Activated T-cell treated with anti-CD3 and anti-CD28 coated beads, Interleukin-2, amount 50 U/mL, for 72 hours (primary cell): ENCODE measurements at places on chromosomes 5 and 9. TPM values are rescaled to one million over a fixed set of nuclear protein-coding genes. Genes with fewer than 3 reads are reported as not detected.

Gene EPB41L4B
- 1.6 TPM for total RNA-seq

GRCh38 chr9:101707721-101708120 is 30.7 kb downstream of the GRIN3A start:
- no peak overlapping the region for H3K27ac ChIP-seq
- peaks cover 10% of the 10 kb centered on the region for H3K4me1 ChIP-seq
- H3K27me3 ChIP-seq, result peaks cover 42% of the 10 kb centered on the region

DNA sequence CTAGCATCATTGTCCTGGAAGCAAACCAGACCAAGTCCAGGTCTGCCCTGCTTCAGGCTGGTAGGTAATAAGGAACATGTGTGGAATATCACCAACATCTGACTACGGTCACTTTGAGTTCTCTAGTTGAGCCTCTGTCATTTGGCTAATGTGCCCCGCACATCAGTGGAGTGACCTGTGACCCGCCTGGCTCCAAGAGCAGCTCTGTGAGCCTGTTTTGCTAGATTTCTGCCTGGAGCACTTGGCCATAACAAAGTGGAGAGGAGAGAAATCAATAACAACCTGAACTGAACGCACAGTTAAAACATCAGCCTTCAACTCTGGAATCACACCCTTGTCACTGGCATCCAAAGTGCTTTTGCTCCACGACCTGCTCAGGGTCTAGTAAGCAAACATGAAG is 115.7 kb downstream of the PPP2R2B start:
- no peak overlapping the region for H3K27ac ChIP-seq
- no peaks in the 10 kb centered on the region for H3K36me3 ChIP-seq
- H3K4me1 ChIP-seq, result no peaks in the 10 kb centered on the region
- no peaks in the 10 kb centered on the region for H3K27me3 ChIP-seq

Gene SPATA31A7
- total RNA-seq, result not detected

Gene SLCO6A1
- total RNA-seq, result not detected

GRCh38 chr9:70101265-70101664 is 57.6 kb downstream of the MAMDC2 start:
- no peaks in the 10 kb centered on the region for H3K36me3 ChIP-seq
- H3K4me1 ChIP-seq, result no peaks in the 10 kb centered on the region
- DNase-seq, result no peak
- no peak overlapping the region for H3K4me3 ChIP-seq
- no peak overlapping the region for H3K27ac ChIP-seq
- H3K27me3 ChIP-seq, result peaks cover 15% of the 10 kb centered on the region

- no peaks in the 10 kb centered on the region for H3K36me3 ChIP-seq
- H3K27ac ChIP-seq, result no peak overlapping the region
- H3K4me3 ChIP-seq, result no peak overlapping the region
- no peak for DNase-seq
- peaks cover 4% of the 10 kb centered on the region for H3K4me1 ChIP-seq
These were observed 4.1 kb downstream of the OBP2B start for GRCh38 chr9:133204993-133205336.

Gene ANKRD34B
- not detected for total RNA-seq

Gene FRRS1L
- total RNA-seq, result not detected

DNA sequence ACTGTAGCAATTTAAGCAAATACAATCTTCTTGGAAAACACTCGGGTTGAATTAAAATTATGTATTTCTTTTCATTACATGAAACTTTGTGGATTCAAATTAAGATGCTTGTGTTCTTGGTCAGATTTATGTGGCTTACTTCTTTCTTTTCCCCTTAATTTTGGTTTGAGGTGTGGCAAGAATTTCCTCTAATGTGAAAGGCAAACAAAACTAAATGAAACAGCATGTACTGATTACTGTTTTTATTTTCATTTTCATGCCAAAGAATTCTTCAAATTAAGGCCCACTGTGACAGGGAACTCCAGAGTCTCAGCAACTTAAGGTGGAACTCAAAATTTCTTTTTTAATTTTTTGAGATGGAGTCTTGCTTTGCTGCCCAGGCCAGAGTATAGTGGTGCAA is at the start of gene OMD:
Gene OMD, minus strand, starts transcription at position 132 of the 400 bp plus-strand sequence. CDS start 6,913 bp downstream, outside the sequence.
- no peaks in the 10 kb centered on the region for H3K4me1 ChIP-seq
- H3K4me3 ChIP-seq, result no peak within 1 kb of the TSS
- DNase-seq, result no peak
- H3K27me3 ChIP-seq, result no peaks in the 10 kb centered on the region
- H3K36me3 ChIP-seq, result no peaks in the 10 kb centered on the region

Gene UCK1
- 29.7 TPM for total RNA-seq
